MCF 10A (cell line): ENCODE measurements at places on chromosomes 12 and 14. TPM values are rescaled to one million over a fixed set of nuclear protein-coding genes. Genes with fewer than 3 reads are reported as not detected.

ZNF740 gene
- 34.9 and 36.2 TPM in 2 replicates for total RNA-seq

FGD4 gene
- total RNA-seq: 32.5 and 34.7 TPM in 2 replicates

CDH24 gene
- 2.6 and 4.9 TPM in 2 replicates for total RNA-seq

PRDM4 gene
- total RNA-seq: 45.1 and 45.8 TPM in 2 replicates

TPH2 gene
- not detected in 2 replicates for total RNA-seq

CLBA1 gene
- 20.3 and 24.3 TPM in 2 replicates for total RNA-seq

MYF5 gene
- not detected in 2 replicates for total RNA-seq

SDR9C7 gene
- total RNA-seq: not detected in 2 replicates
